ENCODE measurements at places on chromosomes 2 and 18.

DNA sequence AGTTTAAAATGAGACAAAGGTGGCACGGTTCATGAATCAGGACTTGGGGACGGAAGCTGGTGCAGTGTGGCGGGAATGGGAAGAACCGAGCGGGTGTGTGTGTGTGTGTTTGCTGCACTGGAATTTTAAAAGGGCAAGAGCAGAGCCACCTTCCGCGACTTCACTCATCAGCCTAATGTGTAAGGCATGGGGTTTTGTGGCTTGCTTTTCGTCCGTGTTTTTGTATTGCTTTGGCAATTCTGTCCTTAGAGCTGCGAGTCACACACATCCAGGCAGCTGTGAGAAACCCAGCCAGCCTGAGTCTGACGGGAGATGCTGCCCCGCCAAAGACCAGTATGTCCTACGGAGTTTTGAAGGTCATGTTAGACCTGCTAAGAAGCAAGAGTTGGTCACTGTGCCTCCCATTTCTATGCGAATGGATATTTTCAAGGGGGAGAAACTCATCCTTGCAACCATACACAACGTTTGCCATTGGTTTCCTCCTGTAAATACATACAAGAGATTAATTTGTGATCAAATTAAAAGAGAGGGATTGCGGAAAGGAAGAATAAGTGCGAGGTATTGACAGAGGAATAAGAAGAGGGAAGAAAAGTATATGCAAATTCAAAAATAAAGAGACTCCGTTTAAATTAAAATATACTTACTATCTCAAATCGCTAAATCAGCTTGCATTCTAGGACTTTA is 665 bp upstream of the CACNB4 start:
- DNase-seq, result no peak

GRCh38 chr2:47060652-47061170 is 94.4 kb downstream of the STPG4 start:
- DNase-seq, result no peak

DNA sequence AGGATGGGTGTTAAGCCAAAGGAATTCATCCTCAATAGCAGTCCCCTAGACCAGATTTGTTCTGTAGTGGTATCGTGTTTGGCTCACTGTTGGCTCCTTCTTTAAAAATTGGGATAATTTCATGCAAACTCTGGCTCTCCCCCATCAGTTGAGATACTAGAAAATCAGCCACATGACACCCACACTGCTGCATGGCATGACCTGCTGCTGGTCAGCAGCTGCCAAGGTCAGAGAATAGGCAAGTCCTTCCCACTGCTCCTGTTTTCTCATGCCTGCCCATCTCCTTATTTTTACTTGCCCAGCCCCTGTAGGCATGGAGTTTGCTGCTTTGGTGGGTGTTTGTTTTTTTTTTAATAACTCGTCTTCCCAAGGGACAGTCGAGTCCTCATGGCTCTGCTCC is 1.0 kb upstream of the SNRNP200 start:
- no peak for DNase-seq

DNA sequence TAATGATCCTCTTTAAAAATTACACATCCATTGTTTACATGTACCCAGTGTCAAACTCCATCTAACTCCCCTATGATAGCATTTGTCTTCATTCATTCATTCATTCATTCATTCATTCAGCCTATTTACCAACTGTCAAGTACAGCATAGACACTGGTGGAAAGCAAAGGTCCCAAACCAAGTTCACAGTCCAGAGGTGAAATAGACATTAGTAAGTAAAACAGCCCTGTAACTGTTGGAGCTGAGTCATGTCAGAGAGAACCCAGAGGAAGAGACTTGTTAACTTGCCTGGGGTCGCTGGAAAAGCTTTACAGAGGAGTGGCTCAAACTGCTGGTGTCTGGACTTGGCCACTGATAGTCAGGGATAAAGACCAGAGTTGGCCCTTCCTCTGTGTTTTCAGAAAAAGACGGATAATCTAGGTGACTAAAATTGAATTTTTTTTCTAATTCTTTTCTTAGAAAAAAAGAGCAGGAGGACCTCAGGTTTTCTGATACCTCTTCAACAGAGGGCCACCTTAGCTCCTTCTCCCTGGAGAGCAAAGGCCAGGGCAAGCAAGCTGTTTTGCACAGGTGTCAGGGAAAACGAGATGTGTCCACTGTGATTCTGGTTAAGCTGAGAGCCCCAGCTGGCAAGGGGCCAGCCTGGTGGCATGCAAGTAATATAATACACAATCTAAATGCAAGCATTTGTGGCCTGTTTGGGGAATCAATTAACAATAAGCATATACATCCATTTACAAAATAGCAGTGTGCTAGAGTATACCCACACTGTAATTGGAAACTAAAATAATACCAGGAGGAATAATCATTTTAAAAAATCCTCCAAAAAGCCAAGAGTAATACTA is 96.7 kb upstream of the SLC14A2 start:
- no peak for DNase-seq

DNA sequence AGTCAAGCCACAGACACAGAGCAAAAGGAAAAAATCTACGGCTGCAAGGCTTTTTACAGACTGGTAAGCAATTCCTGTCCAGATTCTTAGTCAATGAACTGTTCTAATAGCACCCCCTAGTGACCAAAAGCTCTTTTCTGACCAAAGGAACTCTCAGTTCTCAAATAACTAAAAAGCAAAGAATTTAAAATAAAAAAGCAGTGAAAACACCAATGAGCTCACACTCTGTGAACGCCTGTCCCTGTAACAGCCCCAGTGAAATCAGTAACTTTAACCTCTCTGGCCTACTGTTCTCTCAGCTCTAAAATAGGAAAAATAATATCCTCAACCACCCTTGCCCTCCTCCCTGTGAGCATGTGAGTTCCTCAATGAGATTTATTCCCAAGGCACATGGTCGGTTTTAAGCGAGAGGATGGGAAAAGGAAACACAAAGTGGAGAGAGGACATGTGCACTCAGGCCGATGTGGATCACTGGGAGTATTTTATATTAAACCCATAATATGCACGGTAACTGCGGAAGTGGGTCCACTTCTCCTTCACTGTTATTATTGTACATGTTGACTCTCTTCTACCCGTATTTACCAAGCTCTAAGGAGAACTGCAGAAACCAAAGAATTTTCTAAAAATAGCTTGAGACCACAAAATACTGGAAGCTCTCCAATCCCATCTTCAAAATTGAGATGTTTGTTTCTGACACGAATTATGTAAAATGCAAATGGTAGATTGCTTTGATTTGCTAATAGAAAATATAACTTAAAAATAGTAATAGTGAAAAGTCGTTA is 128.5 kb downstream of the STK39 start:
- DNase-seq, result no peak

Measured in stimulated activated CD4-positive, alpha-beta T cell treated with anti-CD3 and anti-CD28 coated beads, TNF-alpha, amount 100 ng/mL, for 24 hours (primary cell).